GDM1 (cell line): ENCODE measurements at places on chromosomes 5 and 9.

- no peak for DNase-seq
Observed at GRCh38 chr9:76756268-76756640, 8.0 kb upstream of the PCA3 start.

GRCh38 chr5:169646856-169647255 lies 9.8 kb downstream of the DOCK2 start:
- no peak for DNase-seq

- DNase-seq, result no peak
Observed at GRCh38 chr5:148826739-148827070, 294 bp downstream of the ADRB2 start.

- DNase-seq, result no peak
Observed at GRCh38 chr9:35367451-35367850, 122.5 kb upstream of the RUSC2 start.

GRCh38 chr5:141363952-141364660 lies at the start of gene PCDHGA5:
TSS of gene PCDHGA5 (plus strand) at chr5:141364162. CDS start at chr5:141364331, 169 bp downstream.
- DNase-seq, result no peak

DNA sequence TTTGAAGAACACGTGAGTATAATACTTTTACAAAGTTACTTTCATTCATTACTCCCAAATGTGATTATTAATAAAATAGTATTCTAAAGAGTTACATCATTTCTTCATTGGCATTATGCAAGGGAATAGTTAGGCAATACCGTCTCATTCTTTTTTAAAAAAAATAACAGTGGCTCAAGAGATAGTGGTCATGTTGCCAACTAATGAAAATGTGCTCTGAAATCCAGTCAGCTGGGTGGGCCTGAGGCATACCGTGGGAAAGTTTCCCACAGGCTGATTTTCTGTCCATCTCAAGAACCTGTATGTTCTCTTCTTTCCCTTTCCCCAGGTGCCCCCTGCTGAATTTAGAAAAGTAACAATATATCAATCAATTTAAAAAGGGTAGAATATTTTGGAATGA lies 40.8 kb upstream of the ROPN1L start:
- DNase-seq, result no peak

DNA sequence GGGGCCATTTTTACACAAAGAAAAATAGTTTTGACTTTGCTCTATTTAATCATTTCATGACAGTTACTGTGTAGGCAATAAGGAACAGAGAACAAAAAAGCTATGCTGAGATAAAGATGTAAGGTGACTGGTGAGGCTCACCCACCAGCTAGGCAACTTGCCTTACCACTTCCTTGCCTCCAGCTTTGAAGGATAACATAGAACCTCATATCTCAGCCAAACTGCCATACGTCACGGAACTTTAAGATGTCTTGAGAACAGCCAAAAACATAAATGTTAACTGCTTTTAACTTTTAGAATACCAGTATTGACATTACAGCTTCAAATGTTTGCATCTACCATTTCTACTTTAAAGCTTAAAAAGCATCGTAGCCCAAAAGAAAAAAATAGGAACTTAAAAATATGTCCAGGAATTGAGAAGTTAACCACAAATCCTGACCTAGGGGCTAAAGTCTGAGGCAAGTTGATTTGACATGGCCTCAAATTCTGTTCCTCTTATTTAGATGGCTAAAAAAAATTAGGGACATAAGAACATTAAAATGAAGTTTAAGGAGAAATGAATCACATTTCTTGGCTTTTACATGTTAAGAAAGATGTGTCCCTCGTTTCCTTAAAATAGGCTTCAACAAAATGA lies 7.7 kb upstream of the GCNT4 start:
- DNase-seq, result peak; percentile 34

DNA sequence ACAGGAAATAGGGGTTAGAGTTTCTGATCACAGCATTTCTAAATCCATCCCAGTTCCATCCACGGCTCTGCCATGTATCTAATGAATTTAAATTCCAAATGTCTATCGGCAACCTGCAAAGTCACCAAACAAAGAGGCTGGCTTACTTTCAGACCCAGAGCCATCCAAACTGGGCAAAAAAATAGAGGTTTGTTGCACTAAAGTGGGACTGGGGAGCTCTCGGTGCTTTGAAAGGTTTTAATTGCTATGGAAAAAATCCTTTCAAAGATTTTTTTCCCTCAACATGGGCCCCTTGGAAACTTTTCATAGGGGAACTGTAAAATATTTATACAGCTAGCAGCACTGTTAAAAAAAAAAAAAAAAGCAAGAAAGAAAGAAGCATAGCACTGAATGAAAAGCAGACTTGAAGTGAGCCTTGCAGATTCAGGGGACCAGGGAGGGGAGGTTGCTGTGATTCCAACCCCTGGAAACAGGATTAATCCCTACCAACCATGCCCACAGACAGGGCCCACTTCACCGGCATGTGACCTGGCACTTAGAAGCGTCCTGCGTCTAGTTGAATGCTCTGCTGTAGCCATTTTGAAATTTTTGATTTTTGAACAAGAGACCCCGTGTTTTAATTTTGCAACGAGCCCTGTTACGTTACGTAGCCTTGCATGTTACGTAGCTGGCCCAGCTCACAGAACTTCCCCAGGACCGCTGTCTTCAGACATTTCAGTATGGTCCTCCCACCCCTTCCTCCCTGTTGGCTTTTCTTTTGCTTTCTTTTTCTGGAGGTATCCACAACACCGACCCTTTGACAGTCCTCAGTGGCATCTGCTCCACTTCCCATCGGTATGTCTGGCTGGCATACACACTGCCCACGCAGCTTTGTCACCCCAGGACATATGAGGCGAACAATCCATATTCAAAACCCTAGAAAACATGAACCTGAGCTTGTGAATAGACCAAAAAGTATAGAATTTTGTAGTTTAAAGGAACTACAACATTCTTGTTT lies 105.3 kb upstream of the NFIB start:
- DNase-seq, result no peak

DNA sequence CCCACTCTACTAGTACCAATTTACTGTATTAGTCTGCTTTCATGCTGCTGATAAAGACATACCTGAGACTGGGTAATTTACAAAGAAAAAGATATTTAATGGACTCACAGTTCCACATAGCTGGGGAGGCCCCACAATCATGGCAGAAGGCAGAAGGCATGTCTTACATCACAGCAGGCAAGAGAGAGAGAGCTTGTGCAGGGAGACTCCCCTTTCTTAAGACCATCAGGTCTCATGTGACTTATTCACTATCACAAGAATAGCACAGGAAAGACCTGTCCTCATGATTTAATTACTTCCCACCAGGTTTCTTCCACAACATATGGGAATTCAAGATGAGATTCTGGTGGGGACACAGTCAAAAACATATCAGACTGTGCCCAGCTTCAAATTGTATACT lies 11.5 kb downstream of the UGT3A1 start:
- DNase-seq, result no peak

- DNase-seq, result no peak
Observed at GRCh38 chr5:80204808-80205614, 50.8 kb downstream of the SERINC5 start.

DNA sequence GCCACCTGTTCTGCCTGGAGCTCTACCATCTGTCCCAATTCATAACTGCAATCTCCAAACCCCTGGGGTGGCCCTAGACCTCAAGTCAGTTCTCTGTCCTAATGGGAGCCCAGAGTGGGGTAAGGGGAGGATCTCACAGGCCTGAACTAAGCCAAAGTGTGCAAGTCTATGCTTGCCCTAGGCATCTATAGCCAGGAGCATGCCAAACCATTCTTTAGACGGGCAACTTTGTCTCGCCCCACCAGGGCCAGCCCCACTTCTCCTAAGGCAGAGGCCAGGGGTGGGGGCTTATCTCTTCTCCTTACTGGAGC lies 3.3 kb downstream of the ACSL6 start:
- DNase-seq, result no peak

GRCh38 chr9:107883496-107884124 lies 394.0 kb upstream of the KLF4 start:
- DNase-seq, result no peak

- no peak for DNase-seq
Observed at GRCh38 chr9:124419832-124420489, 4.7 kb upstream of the PSMB7 start.

DNA sequence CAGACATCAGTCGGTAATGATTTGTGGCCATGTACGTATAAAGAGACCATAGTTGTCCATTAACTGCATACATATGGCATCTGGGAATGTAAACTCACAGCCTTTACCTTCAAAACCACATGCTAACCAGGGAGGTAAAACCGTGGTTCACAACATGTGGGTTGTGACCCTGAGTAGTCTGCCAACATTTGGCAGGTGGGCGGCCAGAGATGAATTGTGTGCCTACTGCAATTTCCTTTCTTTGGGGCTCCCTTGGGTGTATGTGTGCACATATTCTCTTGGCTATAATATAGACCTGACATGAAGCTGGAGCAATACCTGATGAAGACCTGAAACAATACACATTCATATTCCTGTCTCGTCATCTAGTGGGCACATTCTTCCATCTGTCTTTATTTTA lies 396.0 kb downstream of the MLLT3 start:
- no peak for DNase-seq

DNA sequence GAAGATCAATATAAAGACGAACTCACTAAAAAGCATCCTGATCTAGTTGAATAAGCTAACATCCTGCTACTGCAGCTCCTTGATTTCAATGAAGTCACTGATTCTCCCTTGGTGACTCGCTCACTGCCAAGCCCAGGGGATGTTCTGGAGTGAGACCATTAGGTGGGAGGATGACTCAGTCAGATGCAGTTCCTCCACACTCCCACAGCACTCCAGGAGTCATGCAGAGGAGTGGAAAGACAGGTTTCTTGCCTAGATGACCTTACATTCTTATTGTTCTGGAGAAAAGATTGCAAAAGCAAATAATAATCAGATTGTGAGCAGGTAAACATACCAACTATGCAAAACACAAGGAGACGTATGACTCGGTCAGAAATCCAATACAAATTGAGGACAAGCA lies 15.3 kb downstream of the GCNT4 start:
- DNase-seq, result no peak

GRCh38 chr9:33272061-33272460 lies 7.2 kb downstream of the CHMP5 start:
- no peak for DNase-seq

- peak; percentile 83 for DNase-seq
Observed at GRCh38 chr9:129166623-129167557, 11.2 kb downstream of the IER5L start.

- DNase-seq, result no peak
Observed at GRCh38 chr9:112200711-112201110, 25.6 kb upstream of the SUSD1 start.

DNA sequence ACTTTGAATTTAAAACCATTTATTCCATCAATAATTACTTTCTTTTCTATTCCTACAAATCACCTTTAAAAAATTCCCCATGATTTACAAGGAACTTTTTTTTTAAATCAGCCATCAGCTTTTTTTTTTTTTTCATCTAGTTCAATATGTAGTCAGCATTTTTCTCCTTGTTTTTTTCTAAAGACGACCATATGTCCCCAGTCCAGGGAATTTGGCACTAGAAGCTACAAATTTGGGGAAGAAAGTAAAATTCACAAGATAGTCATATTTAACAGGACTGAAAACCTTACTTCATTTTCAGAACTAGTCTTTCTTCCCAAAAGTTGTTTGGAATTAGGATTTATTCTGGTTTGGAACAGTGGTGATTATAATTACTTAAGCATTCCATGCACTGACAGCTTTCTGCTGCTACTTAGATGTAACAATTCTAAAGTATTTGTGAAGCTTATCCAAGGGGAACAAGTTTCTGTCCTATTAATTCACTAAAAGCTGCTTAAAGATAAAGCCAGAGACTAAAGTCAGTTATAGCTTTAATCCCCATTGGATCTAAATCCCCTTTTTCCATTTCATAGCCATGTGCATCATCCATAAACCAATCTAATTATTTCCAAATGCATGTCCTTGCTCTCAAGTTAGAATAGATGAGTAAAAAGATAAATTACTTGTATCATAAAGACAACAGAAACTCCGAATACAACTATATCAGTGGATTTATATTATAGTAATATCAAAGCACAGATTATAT lies 7.4 kb upstream of the SNCAIP start:
- no peak for DNase-seq

DNA sequence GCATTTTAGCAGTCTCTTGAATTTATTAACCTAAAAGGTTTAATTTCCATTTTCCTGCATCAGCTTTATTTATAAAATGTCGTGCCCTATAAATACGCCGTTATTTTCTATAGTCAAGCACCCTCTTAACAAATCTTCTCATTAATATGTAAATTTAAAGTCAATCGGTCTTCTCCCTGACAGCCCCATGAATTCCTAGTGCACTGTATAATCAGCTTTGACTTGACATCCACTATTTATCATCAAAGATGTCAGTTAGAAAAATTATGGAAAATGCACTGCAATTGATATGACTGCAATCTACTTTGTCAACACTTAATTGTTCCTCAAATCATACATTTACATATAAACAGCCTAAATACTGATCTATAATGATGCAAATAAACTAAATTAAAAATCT lies 83.4 kb downstream of the AP3B1 start:
- DNase-seq, result no peak

GRCh38 chr5:32261198-32261597 lies 51.5 kb downstream of the MTMR12 start:
- no peak for DNase-seq

DNA sequence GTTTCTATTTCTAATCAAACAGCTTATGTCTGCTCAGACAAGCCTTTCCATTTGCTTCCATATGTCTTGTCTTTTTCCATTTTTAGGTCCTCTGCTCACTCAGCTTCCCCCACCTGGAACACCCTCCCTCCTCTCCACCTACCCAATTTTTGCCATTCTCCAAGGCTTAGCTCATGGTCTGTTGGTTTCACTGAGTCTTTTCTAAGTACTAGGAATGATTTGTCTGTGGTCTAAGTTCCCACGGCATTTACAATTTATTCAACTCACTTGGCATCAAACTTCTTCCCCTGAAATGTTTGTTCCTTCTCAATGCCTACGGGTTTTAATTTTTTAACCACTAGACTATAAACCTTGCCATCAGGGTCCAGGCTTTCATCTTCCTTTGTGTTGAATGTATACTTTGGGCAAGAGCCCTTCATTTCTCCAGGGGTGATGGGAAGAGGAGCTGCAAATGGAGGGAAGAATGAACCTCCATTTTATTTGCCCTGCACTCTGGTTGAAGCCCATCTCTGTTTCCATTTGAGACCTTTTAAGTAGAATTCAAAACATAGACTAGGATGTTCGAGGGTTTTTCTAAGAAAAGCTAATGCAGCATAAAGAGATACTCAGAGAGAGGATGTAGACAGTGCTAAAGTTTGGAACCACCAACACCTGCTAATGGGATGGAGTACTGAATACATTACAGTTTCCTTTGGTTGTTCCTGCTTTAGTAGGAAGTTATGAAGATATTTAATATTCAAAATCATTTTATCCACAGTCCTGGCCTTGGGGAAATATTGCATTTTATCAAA lies 104.0 kb downstream of the PTTG1 start:
- no peak for DNase-seq
